Femur (tissue), 1 donor: ENCODE measurements at places on chromosomes 1 and 21.

DNA sequence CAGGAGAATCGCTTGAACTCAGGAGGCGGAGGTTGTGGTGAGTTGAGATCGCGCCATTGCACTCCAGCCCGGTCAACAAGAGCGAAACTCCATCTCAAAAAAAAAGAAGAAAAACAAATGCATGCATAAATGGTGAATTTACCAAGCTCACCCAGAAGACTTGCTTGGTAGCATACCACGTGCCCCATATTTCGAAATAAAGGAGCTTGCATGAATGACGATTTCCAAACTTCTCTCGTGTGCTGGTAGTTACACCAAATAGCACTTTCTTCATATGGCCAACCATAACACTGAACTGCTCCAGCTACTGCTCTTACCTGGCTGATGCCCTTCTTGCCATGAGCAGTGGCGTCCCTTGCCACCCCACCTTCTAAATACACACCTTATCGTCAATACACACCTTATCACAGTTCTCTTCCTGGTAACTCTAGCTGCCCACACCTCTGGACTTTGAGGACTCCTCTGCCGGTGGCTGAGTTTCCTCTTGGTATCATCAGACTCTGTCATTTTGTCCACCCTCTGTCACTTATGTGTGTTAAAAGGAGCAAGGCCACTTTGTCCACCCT, 2.8 kb downstream of the DOP1B start:
- DNase-seq: no peak

DNA sequence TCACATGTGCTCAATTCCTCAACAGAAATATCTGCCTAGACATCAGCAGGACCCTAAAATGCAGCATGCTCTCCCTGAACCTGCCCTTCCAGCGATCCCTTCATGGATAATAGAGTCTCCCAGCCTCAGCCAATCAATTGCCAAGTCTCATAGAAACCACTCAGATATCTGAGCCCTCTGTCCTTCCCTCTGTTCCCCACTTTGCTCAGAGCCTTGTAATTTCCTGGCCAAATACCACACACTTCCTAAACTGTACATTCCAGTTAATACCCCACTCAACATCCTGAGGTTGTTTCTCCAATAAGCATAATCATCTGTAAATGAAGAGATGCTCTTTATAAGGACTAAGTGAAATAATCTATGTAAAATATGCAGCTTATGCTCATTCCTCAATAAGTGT, 59.3 kb upstream of the PTGFRN start:
- no peak for DNase-seq

DNA sequence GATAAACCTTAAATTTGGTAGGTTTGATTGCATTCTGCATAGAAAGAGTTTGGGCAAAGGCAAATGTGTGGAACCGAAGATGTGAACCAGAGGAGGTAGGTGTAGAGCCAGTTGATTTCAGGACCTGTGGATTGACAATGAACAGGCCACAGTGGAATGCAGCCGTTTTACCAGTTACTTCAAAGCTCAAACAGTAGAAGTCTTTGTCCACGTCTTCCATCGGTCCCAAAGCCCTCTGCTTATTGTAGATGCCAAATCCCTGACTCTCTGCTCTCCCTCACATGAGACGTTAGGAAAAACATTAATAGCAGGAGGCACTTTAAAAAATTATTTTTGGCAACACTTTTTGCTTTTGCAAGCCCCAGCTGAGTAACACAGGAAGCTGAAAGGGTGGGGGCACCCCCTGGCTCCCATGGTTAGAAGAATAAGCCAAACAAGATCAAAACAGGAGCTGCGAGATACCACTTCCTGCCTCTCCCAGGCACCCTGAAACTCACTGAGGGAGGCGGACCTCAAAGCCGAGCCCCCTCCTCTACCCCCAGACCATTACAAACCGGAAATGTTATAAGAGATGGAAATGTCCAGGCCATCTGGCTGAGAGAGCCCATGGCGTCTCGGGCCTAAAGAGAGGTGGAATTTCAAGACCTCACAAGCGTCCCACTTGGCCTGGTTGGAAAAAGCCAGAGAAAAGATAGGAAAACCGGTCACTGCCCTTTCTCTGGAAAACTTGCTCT, 13.5 kb downstream of the TRAF3IP3 start:
- DNase-seq: peak; percentile 65

- DNase-seq: no peak
Measured at GRCh38 chr1:37347104-37347649, 127.2 kb upstream of the ZC3H12A start.

DNA sequence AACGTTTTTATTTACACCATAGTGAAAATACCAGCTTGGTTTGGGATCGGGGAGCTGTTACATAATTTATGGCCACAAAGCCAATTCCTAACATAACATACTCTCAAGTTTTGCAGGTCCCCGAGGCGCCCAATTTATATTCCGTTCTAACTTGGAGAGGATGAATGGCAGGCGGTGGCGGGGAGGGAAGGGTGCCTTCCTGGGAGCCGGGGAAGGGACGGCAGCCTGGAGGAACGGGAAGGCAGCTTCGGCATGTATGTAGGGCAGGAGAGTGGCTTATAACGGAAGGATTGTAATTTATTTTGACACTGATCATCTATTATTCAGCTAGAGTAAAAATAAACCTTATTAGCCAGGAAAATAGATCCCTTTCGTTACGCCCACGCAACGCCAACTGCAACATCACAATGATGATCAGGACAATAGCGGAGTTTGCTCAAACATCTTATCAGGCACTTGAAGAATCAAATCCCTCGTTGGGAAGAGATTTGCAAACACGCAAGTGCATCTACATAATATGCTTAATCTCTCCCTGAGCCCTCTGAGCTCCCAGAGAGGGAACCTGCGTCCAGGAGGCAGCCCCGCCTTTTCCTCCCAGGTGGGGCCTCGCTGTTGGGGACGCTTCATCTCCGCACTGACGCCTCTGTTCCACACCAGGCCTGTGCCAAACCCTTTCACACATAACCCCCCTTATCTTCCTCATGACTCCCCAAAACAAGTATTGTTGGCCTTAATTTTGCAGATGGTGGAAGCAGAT, 93.7 kb upstream of the C1orf174 start:
- DNase-seq: no peak

GRCh38 chr1:13892671-13893325, 192.8 kb downstream of the PRDM2 start:
- peak; percentile 28 for DNase-seq

DNA sequence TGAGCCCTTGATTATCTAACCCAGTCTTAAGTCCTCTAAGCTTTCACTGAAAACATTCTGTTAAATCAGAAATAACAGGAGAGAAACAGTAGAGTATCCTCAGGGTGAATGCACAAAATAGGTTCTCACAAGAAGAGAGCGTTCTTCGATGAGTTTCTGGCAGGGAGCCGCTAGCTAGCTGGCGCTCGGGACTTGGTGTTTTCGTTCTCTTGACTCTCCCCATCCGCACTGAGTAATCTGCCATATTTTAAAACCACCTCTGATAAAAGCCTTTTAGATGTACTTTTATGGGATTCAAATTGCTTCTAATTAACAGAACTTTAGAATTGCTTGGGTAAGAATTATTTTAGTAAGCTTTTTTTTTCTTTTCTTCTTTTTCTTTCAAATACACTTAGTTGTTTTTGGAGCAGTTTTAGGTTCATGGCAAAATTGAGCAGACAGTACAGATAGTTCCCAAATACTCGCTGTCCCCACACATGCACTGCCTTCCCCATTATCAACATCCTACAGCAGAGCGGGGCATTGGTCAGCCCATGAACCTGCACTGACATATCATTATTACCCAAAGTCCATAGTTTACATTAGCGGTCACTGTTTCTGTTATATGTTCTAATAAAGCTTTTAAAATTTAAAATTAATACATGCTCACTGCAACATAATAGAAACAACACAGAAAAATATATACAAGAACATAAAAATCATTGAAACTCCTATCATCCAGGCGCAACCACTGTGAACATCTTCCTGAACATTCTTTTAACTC, 35.4 kb downstream of the PRDM2 start:
- DNase-seq: no peak

DNA sequence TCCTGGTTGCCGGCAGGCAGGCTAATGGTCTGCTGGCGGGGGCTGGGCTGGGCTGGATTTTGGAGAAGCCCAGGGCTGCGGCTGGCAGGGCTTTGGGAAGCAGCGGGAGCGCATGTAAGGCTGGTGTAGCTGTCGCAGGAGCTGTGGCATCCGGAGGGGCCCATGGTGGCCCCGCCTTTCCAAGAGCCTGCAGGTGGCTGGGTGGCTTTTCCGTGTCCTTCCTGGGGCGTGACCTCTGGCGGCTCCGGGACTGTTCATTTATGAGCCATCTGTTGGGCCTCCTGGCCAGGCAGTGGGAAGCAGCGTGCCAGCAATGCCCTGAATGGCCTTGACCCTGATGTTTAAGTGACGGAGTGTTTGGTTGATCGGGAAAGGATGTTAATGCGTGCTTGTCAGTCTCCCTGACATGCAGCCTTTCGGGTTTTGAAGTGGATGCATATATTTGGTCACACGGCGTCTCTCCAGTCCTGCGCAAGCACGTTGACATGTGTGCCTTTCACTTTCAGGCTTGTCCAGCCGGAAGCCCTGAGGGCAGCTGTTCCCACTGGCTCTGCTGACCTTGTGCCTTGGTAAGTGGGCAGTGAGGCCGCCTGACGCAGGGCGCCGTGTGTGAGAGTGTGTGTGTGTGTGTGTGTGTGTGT, 38.5 kb downstream of the AGPAT3 start:
- DNase-seq: no peak

DNA sequence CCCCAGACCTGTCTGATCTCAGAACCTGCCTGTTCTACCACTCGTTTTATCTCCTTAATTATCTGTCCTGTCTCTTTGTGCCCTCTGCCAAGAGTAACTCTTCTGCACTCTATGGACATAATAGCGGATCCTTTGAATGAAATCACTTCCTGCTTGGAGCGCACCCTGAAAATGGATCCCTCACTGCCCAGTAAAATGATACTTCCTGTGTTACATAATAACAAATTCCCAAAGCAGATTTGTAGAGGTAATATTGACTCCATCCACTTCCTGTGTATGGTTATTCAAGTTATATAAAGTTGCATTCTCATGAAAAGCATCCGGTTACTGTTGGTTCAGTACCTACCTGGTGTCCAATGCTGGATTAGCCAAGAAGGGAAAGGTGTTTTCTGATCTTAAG, 246.0 kb downstream of the TRABD2B start:
- DNase-seq: no peak

GRCh38 chr21:36388096-36388495, 2.9 kb downstream of the CHAF1B start:
- DNase-seq: no peak

GRCh38 chr1:3799976-3800685, 3.8 kb upstream of the LRRC47 start:
- no peak for DNase-seq

DNA sequence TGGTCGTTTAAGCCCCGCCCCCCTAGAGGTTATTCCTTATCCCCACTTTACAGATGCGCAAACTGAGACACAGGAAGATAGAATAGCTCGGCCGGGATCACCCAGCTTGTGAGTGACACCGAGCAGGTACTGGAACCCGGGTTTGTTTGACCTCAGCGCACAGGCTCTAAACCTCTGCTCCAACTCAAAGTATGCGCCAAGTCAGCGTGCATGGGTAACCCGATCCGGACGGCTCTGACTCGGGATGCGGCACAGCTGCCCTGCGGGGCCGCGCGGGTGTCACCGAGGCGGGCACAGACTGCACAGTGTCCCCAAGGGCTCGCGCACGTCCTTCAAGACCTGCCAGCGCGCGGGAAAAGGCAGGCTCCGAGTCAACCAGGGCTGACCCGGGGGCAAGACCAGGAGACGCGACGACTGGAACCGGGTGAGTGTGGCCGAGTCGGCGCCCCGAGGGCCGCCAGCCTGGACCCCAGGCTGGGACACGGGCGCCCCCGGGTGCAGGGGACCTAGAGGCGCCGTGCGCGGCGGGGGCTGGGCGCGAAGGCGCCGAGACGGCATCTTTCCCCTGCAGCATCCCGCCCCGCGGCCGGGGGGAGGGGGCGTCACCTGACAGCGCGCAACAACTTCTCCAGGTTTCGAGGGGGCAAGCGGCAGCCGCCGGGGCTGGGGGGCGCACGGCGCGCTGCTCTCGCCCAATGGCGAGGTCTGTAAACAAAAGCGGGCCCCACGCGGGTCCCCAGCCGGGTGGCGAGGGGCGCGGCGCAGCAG, 101.9 kb upstream of the SOD1 start:
- peak; percentile 41 for DNase-seq

- no peak for DNase-seq
Measured at GRCh38 chr1:216884614-216885229, 161.5 kb upstream of the ESRRG start.

DNA sequence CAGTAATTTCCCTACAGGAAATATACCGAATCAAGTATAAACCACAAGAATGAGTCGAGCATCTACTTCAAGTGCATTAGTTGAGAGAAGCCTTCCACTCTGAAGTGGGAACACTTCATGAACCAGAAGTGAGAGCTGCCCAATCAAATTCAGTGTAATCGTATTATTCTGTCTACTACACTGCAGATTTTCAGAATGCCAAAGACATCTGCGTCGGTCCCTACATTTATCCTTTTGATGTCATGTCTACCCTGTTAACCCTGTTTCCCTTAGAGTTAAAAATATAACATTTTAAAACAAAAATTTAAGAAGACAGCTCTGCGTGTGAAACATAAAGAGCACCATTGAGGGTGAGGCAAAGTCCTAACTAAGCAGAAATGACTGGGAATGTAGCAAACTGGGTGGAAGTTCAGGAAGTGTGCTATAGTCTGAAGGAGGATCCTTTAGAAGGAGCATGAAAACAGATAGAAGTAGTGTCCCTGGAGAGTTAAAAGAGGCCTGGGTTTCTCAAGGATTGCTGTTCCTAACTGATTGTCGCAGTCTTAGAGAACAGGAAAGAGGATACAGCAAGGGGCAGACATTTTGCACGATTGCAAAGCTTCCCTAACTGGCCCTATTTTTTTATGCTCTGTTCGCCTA, 291.2 kb downstream of the PTPRC start:
- DNase-seq: no peak

DNA sequence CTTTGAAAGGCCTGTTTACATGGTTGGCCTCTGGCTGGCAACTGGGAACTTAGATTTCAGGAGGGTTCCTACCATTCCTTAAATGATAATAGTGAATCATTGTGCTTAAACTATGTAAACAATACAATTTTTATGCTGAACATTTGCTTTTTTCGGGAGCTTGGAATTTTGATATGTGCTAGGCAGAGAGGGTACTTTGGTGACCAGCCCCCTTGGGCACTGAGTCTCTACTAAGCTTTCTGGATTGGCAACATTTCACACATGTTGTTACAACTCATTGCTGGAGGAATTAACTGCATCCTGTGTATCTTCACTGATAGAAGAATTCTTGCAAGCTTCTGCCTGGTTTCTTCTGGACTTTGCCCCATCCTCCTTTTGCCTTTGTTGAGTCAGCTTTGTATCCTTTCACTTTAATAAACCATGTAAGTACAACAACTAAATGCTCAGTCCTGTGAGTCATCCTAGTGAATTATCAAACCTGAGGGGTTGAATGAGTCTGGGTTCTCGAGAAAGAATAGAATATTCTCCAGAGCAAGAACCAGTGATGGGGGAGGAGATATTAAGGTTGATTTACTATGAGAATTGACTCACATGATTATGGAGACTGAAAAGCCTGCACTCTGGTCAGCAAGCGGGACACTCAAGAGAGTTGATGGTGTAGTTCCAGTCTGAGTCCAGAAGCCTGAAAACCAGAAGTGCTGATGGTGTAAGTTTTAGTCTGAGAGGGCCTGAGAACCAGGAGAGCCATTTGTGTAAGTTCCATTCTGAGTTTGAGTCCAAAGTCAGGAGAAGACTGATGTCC, 3.1 kb upstream of the SLC16A4 start:
- no peak for DNase-seq
